ENCODE measurements at places on chromosomes 11 and 22.
A peak's percentile ranks its signal among the peaks of the same experiment; 100 is the strongest.

- DNase-seq, result no peak
These were observed 11.0 kb upstream of the TMEM121B start for GRCh38 chr22:17132112-17132511.

DNA sequence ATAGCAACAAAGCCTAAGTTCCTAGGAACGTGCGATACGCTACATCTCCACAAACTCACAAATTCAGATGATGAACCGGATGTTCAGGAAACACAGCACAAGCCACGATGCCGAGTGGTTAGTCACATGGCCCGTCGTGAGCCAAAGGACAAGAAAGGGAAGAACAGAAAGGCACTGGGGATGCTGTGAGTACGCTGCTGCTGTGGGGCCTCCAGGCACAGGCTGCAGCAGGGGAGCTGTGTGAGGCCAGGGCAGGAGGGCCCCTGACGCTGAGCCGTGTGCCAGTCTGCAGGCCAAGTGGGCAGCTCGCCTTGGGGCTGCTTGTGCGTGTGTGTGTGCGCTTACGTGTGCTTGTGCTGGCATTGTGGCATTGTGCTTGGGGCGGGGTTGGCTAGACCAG lies 89.4 kb downstream of the CTTN start:
- no peak for DNase-seq

GRCh38 chr11:122178795-122179194 lies 62.8 kb upstream of the BLID start:
- no peak for DNase-seq

DNA sequence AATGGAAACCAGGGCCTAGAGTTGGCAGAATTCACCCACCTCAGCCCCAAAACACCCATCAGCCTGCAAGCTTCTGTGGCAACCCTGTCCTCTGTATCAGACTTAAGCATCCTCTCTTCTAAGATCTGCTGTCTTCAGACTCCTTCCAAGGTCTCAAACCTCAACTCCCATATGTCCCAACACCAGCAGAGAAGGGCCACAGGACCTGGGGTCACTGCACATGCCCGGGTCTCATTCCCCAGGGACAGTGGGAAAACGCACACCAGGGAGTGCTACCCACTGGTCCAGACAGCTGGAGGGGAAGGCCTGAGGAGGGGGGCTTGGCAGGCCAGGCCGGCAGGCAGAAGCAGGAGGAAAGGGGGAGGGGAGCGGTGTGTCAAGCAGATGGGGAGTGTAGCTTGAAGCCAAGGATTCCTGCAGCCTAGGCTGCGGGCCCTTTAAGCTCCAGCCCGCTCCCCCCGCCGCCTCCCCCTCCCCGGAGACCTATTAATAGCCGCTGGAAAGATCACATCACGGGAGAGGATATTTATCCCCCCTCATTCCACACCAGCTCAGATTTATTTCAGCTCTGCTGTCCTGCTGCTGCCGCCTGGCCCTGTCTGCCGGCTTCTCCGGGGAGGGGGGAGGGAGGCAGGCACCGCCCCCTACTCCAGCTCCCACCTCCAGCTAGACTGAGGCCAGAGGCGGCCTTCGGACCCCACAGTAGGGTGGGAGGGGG lies 16.7 kb downstream of the BCL9L start:
- peak; percentile 54 for DNase-seq

- peak; percentile 62 for DNase-seq
These were observed 4.3 kb upstream of the BAIAP2L2 start for GRCh38 chr22:38114484-38115398.

DNA sequence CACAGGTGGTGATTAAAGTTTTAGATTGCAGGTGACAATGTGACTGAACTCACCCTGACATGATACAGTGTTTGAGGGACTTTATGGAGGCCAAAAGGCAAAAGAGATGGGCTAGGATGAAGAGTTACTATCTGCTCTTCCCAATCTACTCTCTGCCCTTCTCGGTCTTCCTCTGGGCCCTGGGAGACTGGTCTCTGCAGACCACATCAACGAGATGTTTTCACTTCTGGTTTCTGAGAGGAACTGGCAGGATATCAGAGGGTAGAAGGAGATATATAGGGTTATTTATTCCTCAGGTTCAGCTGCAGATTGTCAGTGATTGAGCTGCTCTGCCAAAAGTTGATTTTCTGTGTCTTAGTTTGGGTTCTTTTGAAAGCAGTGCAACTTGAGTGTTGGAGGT lies 32.4 kb upstream of the CD44 start:
- DNase-seq, result no peak

GRCh38 chr11:33875621-33876294 lies 16.1 kb downstream of the LMO2 start:
- no peak for DNase-seq

DNA sequence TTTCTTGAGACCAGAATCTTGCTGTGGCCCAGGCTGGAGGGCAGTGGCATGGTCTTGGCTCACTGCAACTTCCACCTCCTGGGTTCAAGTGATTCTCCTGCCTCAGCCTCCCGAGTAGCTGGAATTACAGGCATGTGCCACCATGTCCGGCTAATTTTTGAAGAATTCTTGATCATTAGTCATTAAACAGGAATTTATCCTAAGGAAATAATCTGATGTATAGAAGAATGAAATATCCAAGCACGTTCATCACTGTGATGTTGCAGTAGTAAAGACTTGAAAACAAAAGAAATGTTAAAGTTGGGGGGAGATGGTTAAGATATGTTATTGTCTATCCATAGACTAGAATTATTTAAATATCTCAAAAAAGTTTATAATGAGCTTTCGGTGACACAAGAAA lies 23.6 kb downstream of the CBL start:
- no peak for DNase-seq

DNA sequence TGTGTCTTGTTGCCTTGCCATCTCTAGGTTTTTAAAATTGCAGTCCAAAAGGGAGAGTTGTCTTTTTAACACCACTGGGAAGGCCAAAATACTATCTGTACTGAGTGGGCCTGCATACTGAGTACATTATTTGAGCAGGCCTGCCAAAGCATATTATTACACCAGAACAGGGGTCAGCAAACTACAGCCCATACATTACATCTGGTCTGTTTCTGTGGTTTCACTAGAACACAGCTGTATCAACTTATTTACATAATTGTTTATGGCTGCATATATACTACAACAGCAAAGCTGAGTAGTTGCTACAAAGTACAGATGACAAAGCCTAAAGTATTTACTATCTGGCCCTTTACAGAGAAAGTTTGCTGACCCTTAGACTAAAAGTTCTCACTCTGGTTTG lies 74.0 kb downstream of the USP35 start:
- DNase-seq, result no peak

GRCh38 chr11:75867778-75868374 lies 52.9 kb downstream of the UVRAG start:
- DNase-seq, result peak; percentile 53

- no peak for DNase-seq
These were observed 26.0 kb upstream of the FLI1 start for GRCh38 chr11:128667873-128668272.

DNA sequence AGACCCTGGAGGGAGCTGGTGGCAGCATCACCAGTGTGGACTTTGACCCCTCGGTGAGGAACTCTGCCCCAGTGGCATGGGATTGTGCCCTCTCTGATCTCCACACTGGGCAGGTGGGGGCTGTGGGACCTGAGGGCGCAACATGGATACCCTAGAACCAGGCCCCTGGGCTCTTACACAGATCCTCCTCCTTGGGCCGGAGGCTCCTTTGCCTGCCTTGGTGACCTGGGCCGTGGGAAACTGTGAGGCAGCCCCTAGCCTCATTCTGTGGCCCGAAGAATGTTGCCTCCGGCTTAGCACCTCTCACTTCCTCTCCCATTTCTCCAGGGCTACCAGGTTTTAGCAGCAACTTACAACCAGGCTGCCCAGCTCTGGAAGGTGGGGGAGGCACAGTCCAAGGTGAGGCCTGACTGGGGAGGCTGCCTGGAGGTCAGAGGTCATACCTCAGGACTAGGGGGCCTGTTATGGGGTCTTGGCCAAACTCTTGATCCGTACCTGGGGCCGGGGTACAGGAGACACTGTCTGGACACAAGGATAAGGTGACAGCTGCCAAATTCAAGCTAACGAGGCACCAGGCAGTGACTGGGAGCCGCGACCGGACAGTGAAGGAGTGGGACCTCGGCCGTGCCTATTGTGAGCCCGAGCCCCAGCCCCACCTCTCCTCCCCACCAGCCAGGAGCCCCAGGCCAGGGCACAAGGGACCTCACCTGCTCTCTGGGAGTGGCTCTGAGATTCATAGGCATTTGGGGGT lies 12.2 kb downstream of the ATG16L2 start:
- DNase-seq, result no peak

GRCh38 chr11:33582636-33583325 lies 117.8 kb downstream of the C11orf91 start:
- DNase-seq, result no peak

- DNase-seq, result no peak
These were observed 9.7 kb downstream of the MCAM start for GRCh38 chr11:119307219-119307618.

GRCh38 chr11:35579557-35580396 lies 38.5 kb upstream of the FJX1 start:
- DNase-seq, result no peak

DNA sequence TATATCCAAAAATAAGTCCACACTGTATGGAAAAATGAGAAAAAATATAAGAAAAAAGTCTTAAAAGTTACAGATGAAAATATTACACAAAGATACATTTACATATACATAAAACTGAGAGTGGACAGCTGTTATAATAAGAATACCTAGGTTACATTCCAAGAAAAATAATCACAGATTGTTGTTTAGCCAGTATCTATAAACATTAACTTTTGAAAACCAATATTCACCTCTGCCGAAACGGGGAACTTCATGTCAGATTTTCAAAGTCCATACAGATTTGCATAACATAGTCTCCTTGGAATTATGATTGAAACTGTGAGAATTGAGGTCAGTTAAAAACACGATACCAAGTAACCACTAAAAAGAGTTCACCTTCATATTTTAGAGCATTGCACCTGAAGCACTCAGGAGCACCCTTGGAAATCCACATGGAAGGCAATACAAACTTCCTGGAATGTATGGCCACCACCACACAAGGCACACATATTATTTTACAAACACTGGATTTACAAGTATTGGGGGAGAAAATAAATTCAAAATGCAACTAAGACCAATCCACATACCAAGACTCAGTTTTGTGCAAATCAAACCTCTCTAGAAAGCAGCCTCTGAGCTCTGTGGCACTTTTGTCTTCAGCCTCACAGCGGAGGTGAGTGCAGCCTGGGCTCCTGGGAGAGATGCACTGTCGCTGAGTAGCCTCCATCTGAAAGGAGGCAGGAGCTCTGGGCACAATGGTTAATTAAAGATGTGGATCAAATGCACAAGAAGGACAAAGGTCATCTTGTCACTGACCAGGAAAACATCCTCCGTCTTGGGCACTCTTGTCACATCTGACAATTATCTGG lies 34.4 kb downstream of the ZNF195 start:
- no peak for DNase-seq

DNA sequence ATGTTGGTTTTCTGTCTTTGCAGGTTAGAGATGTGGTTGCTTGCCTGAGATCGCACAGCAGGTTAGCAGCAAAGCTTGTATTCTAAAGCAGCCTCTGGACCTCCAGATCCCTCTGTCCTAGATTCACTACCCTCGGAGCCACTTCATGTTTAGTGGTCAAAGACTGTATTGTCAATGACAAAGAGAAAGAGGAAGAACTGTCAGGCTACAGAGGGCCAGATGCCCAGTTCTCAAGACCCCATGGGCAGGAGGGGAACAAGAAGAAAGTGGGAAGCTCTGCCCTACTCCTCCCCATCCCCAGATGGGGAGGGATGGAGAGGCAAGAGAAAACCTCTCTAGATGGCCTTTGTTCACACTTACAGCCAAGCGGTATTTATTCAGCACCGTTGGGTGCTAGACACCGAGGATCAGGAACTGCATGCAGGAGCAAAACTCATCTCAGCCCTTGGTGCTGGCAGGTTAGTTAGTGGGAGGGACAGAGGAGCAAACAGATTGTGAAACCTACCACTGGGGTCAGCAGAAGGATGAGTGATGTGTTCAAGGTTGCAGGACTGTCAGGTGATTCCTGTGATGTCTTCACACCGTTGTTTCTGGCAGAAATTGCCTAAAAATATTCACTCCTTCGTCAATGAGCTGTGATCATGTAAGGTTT lies 38.3 kb upstream of the PTPRJ start:
- no peak for DNase-seq

GRCh38 chr11:26457636-26458035 lies 114.4 kb downstream of the MUC15 start:
- no peak for DNase-seq

DNA sequence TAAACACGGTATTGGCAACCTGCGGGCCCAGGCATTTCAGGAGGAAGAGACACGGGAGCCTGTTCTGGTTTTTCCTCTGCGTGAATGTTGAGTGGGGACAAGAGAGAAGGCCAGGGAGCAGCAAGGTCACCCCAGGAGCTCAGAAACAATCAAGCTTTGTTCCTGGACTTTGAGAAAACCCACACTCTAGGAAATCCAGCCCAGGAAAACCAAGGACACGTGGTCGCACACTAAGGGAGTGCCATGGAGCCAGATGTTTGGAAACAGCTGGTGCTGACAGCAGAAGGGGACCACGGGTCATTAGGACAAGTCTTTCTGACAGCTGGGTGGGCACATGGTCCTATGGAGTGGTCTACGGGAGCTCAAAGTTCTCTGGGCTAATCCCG lies 44.1 kb downstream of the MYH9 start:
- no peak for DNase-seq

GRCh38 chr11:36438126-36438525 lies 71.9 kb downstream of the TRAF6 start:
- no peak for DNase-seq

DNA sequence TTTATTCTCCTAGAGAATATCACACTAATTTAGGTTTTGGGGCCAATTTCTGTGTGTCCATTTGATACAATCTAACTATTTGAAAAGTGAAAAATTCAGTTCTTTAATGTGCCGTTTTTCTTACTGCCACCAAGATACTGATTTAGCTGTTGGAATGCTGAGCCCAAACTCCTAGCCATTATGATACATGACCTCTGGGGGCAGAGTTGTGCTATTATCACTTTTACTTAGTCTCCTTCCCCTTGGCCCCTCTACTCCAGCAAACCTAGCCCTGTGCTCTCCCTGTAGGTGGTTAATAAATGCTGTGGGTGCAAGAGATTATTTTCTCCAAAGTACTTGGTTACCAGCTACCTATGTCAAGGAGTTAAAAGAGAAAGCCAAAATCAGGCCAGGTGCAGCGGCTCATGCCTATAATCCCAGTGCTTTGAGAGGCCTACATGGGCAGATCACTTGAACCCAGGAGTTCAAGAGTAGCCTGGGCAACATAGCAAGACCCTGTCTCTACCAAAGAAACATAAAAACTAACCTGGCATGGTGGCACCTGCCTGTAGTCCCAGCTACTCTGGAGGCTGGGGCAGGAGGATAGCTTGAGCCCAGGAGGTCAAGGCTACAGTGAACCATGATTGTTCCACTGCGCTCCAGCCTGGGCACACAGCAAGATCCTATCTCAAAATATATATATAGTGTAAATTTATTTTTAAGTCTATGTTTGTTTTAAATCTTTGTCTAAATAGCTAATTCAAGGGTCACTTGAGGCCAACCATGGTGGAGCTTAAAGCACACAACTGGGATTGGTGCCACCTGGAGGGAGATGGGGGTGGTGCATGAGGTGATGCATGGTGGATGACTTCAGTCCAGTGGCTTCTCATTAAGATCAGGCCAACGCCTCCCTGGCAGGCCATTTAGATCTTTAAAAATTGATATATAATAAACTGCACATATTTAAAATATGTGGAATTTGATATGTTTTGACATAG lies 193.2 kb upstream of the PLET1 start:
- peak; percentile 38 for DNase-seq

- no peak for DNase-seq
These were observed 16.3 kb upstream of the CYP2R1 start for GRCh38 chr11:14908214-14908880.

- no peak for DNase-seq
These were observed 113.9 kb upstream of the TEAD1 start for GRCh38 chr11:12560362-12560761.

All from CD8-positive, alpha-beta T cell (primary cell).